ENCODE measurements at places on chromosomes 4 and X. TPM values are rescaled to one million over a fixed set of nuclear protein-coding genes. Genes with fewer than 3 reads are reported as not detected.

GRCh38 chr4:73676861-73677323 lies 56.7 kb upstream of the RASSF6 start:
- peaks cover 5% of the 10 kb centered on the region for H3K4me1 ChIP-seq
- no peak overlapping the region for H3K27ac ChIP-seq
- DNase-seq = peak; percentile 58

DNA sequence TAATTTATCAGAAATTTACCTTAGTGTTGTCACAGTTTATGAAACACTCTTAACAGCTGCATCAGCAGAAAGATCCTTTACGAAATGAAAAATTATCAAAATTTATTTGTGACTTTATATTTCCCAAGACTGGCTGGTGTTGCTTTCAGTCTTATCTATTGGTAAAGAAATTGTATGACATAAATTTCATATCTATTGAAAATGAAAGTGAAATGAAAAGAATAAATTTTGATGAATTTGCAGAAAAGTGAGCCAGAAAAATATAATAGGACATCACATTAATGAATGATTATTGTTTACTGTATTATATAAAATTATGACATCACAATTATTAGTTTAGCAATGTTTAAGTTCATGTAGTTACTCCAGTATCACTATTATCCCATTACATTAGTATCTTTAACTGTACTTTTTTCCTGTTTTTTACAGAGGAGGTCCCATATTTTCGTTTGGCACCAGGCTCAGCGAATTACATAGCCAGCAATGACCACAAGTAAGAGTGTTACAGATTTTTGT lies 13.2 kb upstream of the TMEM165 start:
- DNase-seq = no peak
- no peaks in the 10 kb centered on the region for H3K4me1 ChIP-seq
- H3K36me3 ChIP-seq = no peaks in the 10 kb centered on the region
- no peak overlapping the region for H3K27ac ChIP-seq
- H3K4me3 ChIP-seq = no peak overlapping the region

DNA sequence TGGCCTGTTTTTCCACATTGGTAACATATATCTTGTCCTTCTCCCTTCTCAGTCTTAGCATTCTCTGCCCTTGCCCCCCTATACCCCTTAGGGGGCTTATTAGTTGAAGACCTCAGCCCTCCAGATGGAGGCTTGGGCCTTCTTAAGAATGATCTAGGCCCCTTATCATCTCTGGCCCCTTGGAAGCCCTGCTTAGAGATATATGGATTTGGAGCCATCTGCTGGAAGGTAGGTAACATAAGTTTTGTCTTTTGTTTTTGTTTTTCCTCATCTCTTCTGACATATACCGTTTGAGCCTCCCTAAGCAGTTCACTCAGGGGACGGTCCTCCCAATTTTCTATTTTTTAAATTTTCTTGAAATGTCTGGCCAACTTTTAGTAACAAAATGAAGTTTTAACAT lies 48.3 kb upstream of the NAP1L2 start:
- DNase-seq = no peak
- H3K4me3 ChIP-seq = no peak overlapping the region
- H3K27me3 ChIP-seq = no peaks in the 10 kb centered on the region
- H3K4me1 ChIP-seq = no peaks in the 10 kb centered on the region
- no peaks in the 10 kb centered on the region for H3K36me3 ChIP-seq
- no peak overlapping the region for H3K27ac ChIP-seq

GRCh38 chrX:128664211-128664610 lies 612.0 kb upstream of the ACTRT1 start:
- no peak overlapping the region for H3K4me3 ChIP-seq
- no peaks in the 10 kb centered on the region for H3K36me3 ChIP-seq
- no peaks in the 10 kb centered on the region for H3K27me3 ChIP-seq
- H3K27ac ChIP-seq = no peak overlapping the region

- no peaks in the 10 kb centered on the region for H3K27me3 ChIP-seq
- DNase-seq = no peak
- no peaks in the 10 kb centered on the region for H3K36me3 ChIP-seq
- H3K4me3 ChIP-seq = no peak overlapping the region
- H3K4me1 ChIP-seq = no peaks in the 10 kb centered on the region
Measured at GRCh38 chr4:41106081-41106480, 108.3 kb downstream of the APBB2 start.

DNA sequence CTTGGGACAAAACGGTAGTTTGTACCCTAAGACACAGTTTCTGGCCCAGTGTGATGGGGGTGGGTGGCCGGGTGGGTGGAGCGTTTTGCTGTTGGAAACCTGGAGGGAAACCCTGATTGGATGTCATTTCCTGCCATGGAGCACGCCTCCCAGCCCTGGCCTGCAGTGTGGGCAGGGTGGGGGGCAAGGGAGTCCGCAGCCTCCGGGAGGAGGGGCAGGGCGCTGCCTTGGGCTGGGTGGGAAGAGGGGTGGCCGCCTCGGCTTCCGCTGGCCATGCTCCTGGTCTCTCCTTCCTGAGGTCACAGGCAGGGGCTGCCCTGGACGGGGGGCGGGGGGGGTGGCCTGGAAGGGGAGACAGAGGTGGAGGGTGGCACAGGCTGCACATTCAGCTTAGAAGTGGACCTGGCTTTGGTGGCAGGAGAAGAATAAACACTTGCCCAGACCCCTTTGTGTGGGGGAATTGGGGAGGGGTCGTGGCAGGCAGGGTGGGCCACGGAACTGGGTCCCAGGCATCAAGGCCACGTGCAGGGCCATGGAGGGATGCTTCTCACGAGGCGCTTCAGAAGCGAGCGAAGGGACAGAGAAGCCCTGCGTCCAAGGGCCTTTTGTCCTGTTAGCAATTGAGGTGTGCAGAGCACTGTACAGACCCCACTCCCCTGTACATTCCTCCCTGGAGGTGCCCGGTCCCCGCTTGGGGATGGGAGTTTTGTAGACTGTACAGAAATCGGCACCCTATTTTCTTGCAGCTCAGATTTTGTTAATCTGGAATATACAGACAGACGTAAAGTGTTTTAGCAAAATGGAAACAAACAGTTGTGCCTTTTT lies 6.2 kb downstream of the NAT8L start:
- peaks cover 4% of the 10 kb centered on the region for H3K27me3 ChIP-seq
- H3K27ac ChIP-seq = no peak overlapping the region
- no peaks in the 10 kb centered on the region for H3K4me1 ChIP-seq
- no peak for DNase-seq
- H3K4me3 ChIP-seq = no peak overlapping the region
- H3K36me3 ChIP-seq = no peaks in the 10 kb centered on the region

DNA sequence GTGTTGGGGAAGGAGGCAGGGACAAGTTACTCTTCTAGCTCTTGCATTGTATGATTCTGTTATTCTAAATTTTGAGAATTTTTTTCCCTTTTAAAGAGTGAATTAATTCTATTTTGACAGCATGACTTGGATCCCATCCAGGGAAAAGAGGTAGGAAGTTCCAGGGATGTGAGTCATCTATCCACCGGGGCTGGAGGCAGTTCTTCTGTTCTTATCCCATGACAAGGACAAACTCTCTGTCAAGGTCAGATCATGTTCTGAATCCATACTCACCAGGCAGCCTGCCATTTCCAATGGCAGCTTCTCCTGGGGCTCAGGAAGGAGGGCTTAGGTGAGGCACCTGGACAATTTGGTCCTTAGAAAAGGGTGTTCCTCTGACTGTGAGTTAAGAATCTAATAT lies 132.0 kb upstream of the MED14 start:
- no peaks in the 10 kb centered on the region for H3K4me1 ChIP-seq
- H3K27me3 ChIP-seq = no peaks in the 10 kb centered on the region
- peak; percentile 10 for DNase-seq
- no peak overlapping the region for H3K27ac ChIP-seq

Gene ERCC6L
- not detected for total RNA-seq

Gene SPANXC
- total RNA-seq = not detected

Gene RHOXF2B
- not detected for total RNA-seq
